Activated T-cell treated with anti-CD3 and anti-CD28 coated beads, Interleukin-2, amount 50 U/mL, for 48 hours (primary cell): ENCODE measurements at places on chromosomes 3 and 15.

DNA sequence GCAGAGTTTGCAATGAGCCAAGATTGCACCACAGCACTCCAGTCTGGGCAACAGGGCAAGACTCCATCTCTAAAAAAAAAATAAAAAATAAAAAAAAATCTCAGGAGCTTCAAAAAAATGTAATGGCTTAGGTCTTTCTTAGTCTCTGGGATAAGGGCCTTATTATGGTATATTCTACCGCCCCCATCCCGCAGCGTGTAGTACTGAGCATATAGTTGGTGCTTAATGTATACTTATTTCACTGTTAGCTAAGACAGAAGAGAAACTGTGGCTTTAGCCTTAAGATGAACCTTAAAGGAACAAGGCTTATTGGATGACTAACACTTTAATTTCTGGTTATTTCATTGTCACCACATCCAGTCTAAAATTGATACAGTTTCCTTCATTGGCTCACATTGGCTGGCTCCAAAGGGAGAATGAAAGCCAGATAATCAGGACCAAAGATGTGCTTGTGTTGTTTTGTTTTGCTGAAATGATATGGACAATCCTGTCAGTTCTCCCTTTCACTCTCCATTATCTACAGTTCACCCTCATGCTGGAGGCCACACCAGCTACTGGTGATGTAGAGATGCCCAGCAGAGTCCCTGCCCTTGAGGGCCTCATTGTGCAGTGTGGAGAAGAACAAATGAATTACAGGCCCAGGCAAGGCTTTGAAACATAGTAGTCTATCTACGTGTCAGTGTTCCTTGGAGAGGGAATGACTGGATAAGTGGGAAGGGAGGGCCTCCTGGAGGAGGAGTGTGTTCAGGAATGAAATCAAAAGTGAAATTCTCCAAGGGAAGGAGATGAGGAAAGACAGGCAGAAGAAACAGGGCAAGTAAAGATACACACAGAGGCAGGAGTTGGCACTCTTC lies 17.4 kb upstream of the RAF1 start:
- no peak for DNase-seq

DNA sequence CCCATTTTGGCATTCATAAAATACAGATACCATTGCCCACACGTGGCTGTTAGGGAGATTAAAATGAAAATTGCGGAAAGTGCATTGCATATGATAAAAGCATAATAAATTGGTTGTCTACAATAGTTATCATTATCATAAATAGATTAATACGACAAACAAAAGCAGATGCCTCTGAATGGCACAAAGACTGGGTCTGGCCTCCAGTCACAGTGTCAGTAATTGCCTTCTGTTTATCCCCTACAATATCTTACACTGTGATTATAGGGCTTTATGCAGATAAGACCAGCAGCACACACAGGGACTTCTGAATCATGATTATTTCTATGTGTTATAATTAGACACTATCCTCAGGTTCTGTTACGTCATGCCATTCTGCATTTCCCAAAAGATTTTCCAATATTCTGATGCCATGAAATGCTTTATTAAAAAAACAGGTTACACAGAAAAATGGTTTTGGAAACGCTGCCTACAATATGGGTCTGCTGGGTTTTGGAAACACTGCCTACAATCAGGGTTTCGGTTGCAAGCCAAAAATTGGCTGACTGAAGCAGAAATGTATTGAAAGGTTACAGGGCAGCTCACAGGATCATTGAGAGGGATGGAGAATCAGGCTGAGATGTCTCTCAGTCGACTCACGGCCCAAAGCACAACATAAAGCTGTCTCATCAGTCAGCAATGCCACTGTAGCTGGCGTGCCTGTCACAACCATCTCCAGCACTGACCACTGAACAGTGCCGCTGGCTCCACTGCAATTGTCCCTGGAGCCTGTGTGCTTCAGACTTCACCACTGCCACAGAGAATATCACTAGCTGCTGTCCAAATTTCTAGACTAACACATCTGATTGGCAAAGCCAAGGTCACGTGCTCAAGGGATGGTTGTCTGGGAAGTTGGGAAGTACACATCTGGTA lies 248.1 kb downstream of the ERC2 start:
- no peak for DNase-seq

- no peak for DNase-seq
Measured at GRCh38 chr15:25884370-25884769, 21.2 kb upstream of the ATP10A start.

DNA sequence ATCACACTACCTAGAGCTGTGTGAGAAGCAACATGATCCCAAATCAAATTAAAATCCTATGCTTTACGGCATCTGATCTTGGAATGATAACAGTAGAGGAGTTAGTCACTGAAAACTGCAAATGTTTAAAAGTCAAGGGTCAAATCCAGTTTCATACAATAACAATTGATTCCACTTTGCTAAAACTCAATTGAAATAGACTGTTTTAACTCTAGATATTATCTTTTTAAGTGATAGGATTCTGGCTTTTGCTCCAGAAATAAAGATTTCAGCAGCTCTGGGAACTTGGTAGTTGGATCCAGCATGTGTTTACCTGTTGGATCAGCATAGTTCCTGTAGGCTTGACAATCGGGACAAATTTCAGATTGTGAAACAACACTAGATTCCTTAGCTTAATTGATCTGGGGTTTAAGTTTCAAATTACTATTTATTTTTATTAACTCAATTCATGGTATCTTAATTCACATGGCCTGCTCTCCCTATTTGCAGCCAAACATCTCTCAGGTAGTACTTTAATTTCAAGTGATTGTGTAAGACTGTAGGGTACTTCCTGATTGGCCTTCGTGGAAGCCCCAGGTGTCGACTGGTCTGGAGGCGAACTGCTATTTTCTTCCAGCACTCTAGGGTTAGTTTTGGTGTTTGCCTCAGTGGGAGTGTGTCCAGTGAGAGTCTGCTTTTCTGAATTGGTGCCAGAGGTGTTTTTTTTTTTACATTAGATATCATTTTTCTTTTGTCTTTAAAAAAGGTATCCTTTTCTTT lies 16.6 kb downstream of the NFKBIZ start:
- DNase-seq = no peak

DNA sequence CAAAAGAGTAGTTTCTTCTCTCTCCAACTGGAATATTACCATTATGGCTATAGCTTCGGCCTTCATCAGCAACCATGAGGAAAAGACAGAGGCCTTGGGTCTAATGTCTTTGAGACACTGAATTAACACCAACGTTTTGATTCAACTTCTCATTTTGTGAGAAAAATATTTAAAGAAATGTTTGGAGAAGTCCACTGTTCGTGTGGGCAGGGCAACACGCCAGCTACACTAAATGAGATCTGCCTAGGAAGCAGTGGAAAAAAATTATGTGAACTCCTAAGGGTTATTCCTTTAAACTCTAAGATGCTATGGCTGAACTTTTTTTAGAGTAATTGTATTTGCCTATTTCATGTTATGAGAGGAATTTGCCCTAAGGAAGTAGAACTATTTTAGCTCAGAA lies 41.8 kb downstream of the NCEH1 start:
- no peak for DNase-seq

DNA sequence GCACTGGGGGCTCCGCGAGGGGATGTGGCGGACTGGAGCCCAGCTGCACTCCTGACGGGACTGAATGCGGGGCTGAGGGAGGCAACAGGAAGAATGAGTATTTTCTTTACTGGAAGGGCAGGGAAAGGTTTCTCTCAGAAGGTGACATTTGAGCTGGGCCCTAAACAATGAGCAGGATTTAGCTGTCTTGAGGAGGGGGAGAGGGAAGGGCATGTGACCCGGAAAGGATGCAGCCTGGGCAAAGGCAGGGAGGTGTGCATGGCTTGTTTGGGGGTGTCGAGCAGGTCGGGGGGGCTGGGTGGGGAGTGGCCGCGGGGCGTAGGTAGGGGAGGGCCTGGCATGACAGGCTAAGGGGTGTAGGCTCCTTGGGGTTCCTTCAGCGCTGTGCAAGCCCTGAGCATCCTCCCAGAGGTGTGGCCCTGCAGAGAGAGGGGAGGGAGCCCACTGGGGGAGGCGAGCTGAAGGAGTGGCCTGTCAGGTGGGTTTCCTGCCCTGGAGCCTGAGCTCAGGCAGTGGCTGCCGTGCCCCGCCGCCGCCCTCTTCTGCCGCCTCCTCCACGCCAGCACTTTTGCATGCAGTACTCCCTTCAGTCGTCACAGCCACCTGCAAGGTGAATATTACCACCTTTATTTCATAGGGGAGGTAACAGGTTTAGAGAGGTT lies 17.2 kb upstream of the ANKDD1A start:
- DNase-seq = peak; percentile 77

DNA sequence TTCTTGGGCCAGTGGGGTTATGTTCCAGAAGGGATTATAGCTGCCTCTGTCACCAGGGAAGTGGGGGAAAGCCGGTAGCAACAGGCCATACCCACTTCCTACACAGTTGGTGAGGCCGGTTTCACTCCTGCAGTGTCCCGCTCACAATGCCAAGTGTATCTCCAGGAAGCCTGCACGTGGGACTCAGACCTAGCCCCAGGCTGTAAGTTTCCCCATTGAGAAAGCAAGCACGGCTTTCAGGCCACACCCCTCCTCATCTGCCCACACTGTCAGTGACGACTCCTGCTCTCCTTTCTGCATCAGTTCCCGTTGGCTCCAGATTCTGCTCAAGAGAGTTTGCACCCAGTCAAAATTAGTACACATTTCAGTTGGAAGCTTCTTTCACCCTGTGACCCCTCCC lies 51.6 kb upstream of the CPOX start:
- no peak for DNase-seq

GRCh38 chr3:177713928-177714900 lies 516.9 kb upstream of the TBL1XR1 start:
- no peak for DNase-seq
